NCI-H2227 treated with DMSO at 0.1 percent for 48 hours (cell line): ENCODE measurements at places on chromosomes 2 and 18.

DNA sequence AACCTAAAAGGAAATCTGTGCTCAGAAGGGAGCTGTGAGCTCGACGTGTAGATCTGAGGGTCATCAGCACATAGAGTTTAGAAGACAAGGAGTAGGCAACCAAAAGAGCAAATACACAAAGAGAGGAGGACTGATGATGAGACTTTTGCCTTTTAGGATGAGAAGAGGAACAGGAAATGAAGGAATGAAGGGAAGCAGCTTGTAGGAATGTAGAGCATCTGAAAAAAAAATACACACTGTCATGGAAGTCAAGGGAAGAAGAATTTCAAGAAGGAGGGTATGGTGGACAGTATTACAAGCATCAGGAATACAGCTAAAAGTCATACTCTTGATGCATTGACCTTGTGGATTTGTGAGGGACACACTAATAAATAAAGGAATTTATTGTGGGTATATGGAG lies 21.9 kb downstream of the CDK15 start:
- no peak for DNase-seq

DNA sequence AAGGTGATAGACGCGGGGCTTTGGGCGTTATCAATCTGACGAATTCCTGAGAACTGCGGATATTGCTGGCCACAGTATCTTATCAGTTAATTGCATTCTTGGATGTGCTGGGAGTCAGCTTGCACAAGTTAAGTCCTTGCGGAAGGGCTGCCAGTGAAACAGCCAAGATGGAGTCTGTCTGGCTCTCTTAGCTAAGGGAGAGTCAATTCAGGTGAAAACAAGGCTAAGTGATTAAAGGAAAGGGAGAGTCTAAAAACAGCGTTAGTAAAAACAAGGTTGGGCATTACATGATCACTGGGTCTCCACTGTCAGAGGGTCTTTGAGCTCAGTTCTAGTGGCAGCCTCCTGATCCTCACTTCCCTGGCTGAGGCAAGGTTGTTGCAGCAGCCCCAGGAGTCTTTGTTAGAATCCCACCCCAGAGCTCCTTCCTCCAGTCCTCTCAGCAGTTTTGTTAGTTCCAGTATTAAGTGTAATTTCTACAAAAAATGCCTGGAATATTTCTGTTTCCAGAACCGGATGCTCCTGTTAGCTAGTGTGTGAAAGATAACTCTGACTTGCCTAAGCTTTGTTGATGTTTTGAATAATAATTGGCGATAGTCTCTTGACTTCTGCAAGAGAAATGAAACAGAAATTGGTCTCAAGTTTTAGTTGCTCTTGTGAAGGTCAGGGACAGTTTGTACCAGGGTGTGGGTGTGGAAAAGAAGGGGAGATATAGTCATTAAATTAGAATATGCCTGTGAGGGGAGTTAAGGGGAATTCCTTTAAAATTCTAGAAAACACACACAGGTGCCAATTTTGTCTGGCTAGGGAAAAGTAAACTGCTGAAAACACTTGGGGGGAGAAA lies 10.6 kb downstream of the CFLAR start:
- DNase-seq: no peak

- DNase-seq: no peak
Measured at GRCh38 chr2:88190808-88191721, 20.9 kb downstream of the THNSL2 start.

DNA sequence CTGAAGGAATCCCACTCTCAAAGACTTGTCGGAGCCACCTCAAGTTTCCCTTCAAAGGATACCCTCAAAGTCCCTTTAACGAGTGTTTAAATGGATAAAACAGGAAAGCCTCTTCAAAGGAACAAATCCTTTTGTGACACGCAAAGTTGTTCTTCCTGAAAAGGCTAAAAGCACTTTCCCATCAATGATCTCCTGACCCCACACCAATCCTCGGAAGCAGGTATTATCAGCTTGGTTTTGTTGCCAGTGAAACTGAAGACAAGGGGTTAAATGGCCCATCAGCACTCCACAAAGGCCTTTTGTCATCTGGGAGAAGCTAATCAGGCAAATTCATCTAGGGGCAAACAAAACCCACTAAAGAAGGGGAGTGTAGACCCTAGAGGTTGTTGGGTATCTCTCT lies 418.0 kb upstream of the ID2 start:
- no peak for DNase-seq
